ENCODE measurements at places on chromosomes 5 and 9. TPM values are rescaled to one million over a fixed set of nuclear protein-coding genes. Genes with fewer than 3 reads are reported as not detected.

Gene CLIC3
- polyA plus RNA-seq: 11.0 TPM

Gene ROR2
- 33.7 TPM for polyA plus RNA-seq

Gene WHRN
- 12.1 TPM for polyA plus RNA-seq

Gene CCDC192
- 0.41 TPM for polyA plus RNA-seq

DNA sequence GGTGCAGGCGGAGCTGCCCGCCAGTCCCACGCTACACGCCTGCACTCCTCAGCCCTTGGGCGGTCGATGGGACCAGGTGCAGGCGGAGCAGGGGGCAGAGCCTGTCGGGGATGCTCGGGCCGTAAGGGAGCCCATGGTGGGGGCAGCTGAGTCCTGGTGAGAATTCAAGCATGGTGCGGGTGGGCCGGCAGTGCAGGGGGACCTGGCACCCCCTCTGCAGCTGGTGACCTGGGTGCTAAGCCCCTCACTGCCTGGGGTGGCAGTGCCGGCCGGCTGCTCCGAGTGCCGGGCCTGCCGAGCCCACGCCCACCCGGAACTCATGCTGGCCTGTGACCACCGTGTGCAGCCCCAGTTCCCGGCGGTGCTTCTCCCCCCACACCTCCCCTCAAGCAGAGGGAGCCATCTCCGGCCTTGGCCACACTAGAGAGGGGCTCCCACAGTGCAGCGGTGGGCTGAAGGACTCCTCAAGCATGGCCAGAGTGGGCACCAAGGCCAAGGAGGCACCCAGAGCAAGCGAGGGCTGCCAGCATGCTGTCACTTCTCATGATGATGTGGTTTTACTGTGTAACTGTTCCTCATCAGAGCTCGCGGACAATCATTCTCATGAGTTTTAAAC is 228.9 kb upstream of the CDH9 start:
- no peak for DNase-seq

DNA sequence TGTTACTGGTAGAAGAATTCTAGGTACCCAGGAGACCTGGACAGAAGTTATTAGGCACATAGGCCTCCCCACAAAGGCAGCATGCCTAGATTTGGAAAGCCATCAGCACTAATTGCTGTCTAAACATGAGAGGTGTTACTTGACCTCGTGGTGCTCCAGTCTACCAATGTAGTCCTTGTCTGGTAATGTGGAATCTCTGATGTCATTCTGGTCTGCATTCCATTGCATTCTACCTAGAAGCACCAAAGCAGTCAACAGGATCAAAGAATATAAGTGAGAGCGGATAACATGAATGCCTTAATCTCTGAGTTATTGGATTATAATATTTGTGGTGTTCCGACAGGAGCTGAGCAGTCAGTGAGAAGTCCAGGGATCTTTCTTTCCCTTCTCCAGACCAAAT is 175.2 kb downstream of the PSAT1 start:
- DNase-seq: no peak

- DNase-seq: no peak
These were observed 213.0 kb downstream of the ROR2 start for GRCh38 chr9:91736898-91737601.

- DNase-seq: no peak
These were observed 31.0 kb upstream of the FSD1L start for GRCh38 chr9:105416840-105417239.

DNA sequence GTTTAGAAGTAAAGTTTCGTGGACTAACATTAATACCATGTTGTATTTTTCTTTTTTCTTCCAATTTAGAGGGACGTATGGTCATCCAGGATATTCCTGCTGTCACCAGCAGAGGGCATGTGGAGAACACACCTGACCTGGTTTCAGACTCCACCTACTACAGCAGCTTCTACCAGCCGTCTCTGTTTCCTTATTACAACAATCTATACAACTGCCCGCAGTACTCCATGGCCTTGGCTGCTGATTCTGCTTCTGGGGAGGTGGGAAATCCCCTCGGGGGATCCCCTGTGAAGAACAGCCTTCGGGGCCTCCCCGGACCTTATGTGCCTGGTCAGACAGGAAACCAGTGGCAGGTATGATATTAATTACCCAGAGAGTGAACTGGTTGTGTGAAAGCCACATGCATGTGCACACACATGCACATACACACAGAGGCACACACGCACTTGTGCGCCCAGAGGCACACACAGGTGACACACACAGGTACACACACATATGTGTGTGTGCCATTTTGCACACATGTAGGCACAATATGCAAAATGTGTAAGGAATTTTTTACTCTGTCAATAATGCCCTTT is 52.4 kb downstream of the DMRT1 start:
- peak; percentile 7 for DNase-seq

GRCh38 chr9:6827439-6828145 is 69.8 kb downstream of the KDM4C start:
- DNase-seq: peak; percentile 52

GRCh38 chr5:112436144-112436543 is 17.1 kb upstream of the EPB41L4A start:
- no peak for DNase-seq

DNA sequence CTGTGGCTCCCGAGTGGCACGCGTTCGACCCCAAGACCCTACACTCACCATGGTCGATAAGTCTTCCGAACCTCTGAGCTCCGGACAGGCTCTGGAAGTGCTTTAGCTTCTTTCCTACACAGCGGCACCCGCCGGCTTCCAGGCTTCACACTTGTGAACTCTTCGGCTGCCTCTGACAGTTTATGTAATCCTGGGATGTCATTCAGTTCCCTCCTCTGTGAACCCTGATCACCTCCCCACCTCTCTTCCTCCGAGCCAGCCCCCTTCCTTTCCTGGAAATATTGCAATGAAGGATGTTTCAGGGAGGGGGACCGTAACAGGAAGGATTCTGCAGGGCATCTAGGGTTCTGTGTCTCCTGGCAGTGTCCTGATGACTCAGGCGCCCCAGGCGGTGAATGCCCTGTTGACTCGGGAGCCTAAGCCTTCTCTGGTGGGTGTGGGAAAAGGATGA is at the start of gene CD14:
Gene CD14 (minus strand): TSS at position 155 of the 451 bp plus-strand sequence. CDS start 104 bp downstream, at position 51.
- DNase-seq: no peak

- DNase-seq: no peak
These were observed 206.3 kb downstream of the BNC2 start for GRCh38 chr9:16664211-16664610.

DNA sequence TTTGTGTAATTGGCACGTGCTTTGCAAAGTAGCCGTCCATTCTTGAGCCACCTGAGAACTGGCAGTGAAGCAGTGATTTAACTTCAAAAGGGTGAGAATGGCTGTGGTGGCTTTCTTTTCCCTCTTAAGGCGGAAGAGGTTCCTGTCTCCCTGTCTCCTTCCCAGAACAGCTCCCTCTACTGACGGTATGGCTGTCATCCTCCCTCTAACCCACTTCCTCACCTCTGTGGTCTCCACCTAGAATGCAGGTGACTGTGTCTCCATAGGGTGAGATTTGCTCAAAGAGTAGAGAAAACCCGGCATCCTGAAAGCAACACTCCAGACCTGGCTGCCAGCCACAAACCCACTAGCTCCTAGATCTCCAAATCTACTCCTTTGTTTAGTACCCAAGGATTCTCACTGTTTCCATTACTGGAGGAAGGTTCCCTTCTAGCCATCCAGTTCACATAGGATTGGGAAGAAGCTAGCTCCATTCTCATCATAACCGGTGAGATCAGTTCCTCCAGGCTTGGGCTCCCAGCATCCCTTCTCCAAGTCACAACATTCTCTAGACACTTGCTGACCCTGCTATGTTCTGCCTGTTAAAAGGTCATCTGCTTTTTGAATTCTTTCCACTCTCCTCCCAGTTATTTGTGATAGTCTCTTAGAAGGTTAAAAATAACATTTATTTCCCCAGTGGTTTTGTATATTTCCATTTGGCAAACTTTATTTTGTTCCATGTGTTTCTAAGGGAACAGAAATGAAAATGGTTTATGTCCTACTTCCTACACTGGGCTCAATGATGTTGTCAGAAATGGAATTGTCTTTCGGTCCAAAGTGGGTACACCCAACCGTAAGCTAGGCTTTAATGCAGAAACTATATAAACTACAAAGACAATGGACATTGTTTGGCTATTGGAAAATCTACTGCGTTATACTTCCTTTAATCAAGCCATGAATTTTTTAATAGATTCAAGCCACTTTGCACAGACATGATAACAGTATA is 269.4 kb downstream of the CWC27 start:
- DNase-seq: no peak

DNA sequence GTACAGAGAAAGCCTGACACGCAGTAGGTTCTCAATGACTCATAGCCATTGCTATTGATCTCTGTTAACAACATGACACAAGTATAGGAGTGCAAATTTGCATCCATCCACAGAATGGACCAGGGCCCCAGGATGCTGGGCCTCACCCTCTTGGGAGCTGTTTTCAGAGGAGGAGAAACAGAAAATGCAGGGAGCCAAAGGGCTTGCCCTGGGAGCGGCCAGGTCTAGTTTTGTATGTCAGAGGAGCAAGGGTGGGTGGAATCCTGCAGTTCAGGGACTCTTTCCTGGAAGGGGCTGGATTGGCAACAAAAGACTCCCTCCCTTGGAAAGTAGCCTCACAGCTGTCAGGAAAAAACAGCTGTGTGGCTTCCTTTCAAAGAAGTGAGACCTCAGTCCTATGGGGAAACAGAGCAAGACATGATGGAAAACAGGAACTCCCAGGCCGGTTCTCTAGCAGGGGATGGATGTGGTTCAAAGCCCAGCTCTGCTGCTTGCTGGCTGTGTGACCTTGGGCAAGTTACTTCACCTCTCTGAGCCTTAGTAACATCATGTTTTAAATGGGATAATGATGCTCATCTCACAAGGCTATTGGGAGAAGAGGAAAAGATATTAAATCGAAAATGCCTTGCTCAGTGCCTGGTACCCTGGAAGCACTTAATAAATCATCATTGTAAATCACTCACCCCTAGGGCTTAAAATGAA is 50.5 kb upstream of the SH3PXD2B start:
- no peak for DNase-seq

- DNase-seq: no peak
These were observed 273.6 kb upstream of the TAS2R1 start for GRCh38 chr5:9903801-9904200.

GRCh38 chr5:147403651-147404640 is 105.9 kb downstream of the DPYSL3 start:
- DNase-seq: no peak

- no peak for DNase-seq
These were observed 82.3 kb upstream of the AGXT2 start for GRCh38 chr5:35129921-35130485.

DNA sequence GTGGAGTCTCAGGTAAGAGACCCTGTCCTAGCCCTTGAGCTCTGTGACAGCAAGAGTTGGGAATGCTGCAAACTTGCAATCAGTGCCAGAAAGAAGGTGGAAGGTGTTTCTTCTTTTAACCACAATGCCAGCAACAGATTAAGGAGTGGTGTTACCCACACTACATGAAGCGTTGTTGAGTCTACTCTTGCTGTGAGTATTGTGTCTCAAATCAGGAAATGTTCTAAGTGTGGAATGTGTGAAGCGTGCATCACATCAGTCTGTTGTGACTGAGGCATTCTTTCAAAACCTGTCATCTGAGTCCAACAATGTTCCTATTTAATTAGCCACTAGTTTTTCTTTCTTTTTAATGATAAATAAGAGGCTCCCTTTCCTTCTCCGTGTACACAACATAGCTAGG is 2.9 kb upstream of the LURAP1L start:
- DNase-seq: no peak

DNA sequence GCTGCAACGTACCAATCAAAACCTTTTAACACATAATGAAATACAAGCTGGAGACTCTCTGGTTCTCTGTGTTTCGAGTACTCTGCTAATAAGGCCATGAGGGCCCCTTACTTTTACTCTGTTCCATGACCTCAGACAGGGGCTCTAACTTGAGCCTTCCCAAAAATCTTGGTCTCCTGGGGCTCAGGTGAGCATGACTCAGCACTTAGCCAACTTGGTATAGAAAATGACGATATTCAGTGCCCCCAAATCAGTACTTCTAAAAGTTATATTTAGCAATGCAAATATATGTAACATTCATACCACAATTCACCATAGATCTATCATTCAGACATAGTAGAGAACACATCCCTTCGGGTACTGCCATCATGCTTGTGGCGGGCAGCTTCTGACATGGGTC is 278.9 kb downstream of the EFNA5 start:
- no peak for DNase-seq

Measured in urinary bladder (tissue), 4 donors.